Naive B cell (primary cell): ENCODE measurements at places on chromosomes 1 and 21. TPM values are rescaled to one million over a fixed set of nuclear protein-coding genes. Genes with fewer than 3 reads are reported as not detected.

- peaks cover 22% of the 10 kb centered on the region for H3K36me3 ChIP-seq
- H3K4me1 ChIP-seq: no peaks in the 10 kb centered on the region
- no peak for DNase-seq
- H3K4me3 ChIP-seq: no peak overlapping the region
- H3K27ac ChIP-seq: peak overlapping the region; percentile 18
- H3K27me3 ChIP-seq: no peaks in the 10 kb centered on the region
These were observed 65.1 kb upstream of the DMRTA2 start for GRCh38 chr1:50488356-50488755.

GRCh38 chr1:211910913-211911485 is 80.4 kb upstream of the LPGAT1 start:
- H3K4me1 ChIP-seq: no peaks in the 10 kb centered on the region
- peaks cover 10% of the 10 kb centered on the region for H3K27me3 ChIP-seq
- DNase-seq: no peak
- H3K36me3 ChIP-seq: no peaks in the 10 kb centered on the region
- no peak overlapping the region for H3K4me3 ChIP-seq

The ELOVL1 gene
- 83.4 TPM for polyA plus RNA-seq

GRCh38 chr21:9750341-9751086 is 770.9 kb upstream of the TPTE start:
- H3K27me3 ChIP-seq: no peaks in the 10 kb centered on the region
- H3K27ac ChIP-seq: no peak overlapping the region
- no peak overlapping the region for H3K4me3 ChIP-seq
- DNase-seq: no peak

The DNALI1 gene
- polyA plus RNA-seq: not detected
